Transverse colon (tissue), 4 donors: ENCODE measurements at places on chromosomes 12 and 14. TPM values are rescaled to one million over a fixed set of nuclear protein-coding genes. Genes with fewer than 3 reads are reported as not detected.

RTL1 gene
- not detected for total RNA-seq

KCNC2 gene
- not detected for total RNA-seq

TEX52 gene
- not detected for total RNA-seq

MYO1H gene
- total RNA-seq, result not detected

CIT gene
- 5.6 TPM for total RNA-seq

CCDC196 gene
- not detected for total RNA-seq

TSHR gene
- 0.37 TPM for total RNA-seq

DNA sequence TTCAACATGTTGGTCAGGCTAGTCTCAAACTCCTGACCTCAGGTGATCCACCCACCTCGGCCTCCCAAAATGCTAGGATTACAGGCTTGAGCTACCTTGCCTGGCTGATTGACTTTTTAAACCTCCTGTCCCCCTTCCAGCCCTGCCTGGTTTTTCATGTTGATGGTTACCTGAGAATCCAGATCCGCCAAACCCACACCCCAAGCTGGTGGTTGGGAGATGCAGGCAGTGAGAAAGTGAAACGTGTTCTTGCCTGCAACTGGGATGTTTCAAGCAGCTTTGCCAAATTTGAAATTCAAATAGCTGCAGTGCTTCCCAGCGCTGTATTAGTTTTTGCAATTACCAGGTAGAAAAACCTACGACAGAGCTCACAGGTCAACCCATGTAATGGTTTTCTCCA is 238.3 kb upstream of the PWP1 start:
- no peak for DNase-seq

GRCh38 chr14:98682726-98683125 is 589.3 kb downstream of the BCL11B start:
- DNase-seq, result no peak

DNA sequence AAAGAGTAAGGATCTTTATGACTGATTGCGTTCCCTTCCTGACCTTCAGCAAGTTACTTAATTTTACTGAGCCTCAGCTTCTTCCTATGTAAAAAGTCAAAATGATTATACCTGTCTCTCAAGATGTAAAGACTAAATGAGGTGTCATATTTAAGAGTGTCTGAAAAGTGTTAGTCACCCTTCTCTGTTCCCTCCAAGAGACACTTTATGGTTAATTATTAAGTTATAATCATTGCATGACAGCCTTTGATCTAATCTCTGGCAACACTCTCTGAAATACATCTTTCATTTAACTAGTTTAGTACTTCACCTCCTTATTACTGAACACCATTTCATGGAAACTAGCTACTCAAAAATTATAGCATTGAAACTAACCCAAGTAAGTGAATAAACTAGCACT is 54.8 kb downstream of the BMAL2 start:
- DNase-seq, result no peak

DNA sequence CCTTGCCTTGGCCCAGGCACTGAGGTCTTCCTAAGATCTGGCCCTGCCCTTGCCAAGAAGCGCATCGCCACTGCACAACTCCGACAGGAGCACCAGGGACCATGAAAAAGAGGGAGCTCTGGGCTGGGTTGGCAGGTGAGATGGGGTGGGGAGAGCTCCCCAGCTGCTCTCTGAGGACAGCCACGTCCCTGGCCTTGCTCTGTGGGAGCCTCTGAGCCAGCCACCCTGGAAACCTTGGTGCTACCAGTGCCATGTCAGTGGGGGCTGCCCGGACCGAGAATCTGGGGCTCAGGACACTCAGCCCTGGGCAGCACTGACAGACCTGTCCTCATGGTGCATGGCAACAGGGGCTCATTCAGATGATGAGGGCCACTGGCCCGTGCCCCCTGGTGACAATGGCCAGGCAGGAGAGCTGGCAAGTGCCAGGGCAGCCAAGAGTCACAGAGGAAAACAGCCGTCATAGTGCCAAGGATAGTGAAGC is 134.8 kb downstream of the ZFP36L1 start:
- DNase-seq, result no peak

DNA sequence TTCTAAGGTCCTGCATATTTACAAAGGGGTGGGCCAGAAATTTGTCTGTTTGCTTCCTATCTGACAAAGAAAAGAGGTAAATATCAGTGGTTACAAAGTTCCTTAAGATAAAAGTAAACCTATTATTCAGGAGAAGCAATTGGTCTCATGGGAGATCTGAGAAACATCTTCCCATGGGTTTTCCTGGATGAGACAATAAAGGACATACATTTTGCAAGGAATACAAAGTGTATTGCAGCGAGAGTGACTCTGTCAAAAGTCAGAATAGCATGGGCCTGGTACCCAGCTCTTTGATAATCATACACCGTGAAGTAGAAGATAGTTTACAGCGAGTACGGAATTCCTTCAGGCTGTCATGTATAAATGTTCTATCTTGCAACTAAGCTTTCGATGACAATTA is 14.2 kb downstream of the LRRK2 start:
- no peak for DNase-seq

- DNase-seq, result peak; percentile 95
Observed at GRCh38 chr14:52313903-52314594, at the start of gene PTGER2. Gene PTGER2 (plus strand): TSS chr14:52314312. CDS start chr14:52314549, 237 bp downstream.

GRCh38 chr12:57449375-57449774 is 5.7 kb upstream of the INHBE start:
- DNase-seq, result no peak

- DNase-seq, result no peak
Observed at GRCh38 chr14:89178800-89179535, 238.1 kb downstream of the FOXN3 start.

DNA sequence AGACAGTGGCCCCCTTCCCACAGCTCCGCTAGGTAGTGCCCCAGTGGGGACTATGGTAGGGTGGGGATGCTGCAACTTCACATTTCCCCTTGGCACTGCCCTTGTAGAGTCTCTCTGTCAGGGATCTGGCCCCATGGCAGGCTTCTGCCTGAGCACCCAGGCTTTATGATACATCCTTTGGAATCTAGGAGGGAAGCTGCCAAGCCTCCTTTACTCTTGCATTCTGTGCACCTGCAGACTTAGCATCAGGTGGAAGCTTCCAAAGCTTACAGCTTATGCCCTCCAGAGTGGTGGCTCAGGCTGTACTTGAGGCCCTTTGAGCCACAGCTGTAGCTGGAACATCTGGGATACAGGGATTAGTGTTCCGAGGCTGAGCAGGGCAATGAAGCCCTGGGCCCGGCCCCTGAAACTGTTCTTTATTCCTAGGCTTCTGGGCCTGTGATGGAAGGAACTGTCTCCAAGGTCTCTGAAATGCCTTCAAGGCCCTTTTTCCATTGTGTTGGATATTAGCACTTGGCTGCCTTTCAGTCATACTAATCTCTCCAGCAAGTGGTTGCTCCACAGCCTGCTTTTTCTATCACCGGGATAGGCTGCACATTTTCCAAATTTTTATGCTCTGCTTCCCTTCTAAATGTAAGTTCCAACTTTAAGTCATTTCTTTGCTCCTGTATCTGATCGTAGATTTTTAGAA is 22.2 kb upstream of the OR6J1 start:
- no peak for DNase-seq

- peak; percentile 13 for DNase-seq
Observed at GRCh38 chr12:115712676-115713075, 564.8 kb downstream of the MED13L start.

DNA sequence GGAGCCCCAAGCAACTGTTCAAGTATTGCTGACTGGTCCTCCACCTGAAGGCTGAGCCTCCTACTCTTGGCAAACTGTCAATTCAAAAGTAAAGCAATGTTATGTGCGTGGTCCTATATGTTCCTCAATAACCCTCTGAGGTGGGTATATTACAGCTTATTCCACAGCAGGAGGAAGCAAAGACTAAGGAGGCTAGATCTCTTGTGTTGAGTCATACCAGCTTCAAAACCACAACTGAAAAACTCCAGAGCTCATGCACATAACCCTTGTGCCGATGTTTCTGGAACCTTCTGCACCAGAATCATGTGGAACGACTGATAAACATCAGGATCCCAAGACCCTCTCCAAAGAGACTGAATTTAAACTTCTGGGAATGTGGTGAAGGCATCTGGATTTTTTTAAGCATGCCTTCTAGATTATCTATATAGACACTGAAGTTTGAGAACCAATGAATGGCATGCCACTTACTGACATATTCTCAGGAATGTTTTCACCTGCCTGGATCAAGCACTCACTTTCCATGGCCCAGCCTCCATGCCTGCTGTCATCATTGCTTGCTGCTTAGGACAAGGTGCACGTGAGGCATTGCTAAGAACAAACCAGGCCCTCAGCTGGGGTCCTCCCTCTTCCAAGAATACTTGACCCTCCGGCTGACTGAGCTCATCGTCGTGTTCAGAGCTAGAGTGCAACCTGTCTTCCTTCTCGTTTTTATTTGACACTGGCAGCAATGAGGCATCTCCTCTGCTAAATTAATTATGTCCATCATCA is 194.7 kb downstream of the BCL11B start:
- DNase-seq, result no peak

- DNase-seq, result no peak
Observed at GRCh38 chr12:67237231-67237630, 31.9 kb upstream of the CAND1 start.

- DNase-seq, result no peak
Observed at GRCh38 chr12:47038270-47038748, 41.1 kb upstream of the PCED1B start.

GRCh38 chr12:7310070-7310469 is 6.2 kb downstream of the ACSM4 start:
- DNase-seq, result no peak

- DNase-seq, result no peak
Observed at GRCh38 chr14:98802044-98802443, 470.0 kb downstream of the BCL11B start.

- DNase-seq, result no peak
Observed at GRCh38 chr14:37948266-37948665, 259.4 kb upstream of the SSTR1 start.

- DNase-seq, result no peak
Observed at GRCh38 chr12:10319388-10319787, 11.7 kb downstream of the KLRD1 start.

DNA sequence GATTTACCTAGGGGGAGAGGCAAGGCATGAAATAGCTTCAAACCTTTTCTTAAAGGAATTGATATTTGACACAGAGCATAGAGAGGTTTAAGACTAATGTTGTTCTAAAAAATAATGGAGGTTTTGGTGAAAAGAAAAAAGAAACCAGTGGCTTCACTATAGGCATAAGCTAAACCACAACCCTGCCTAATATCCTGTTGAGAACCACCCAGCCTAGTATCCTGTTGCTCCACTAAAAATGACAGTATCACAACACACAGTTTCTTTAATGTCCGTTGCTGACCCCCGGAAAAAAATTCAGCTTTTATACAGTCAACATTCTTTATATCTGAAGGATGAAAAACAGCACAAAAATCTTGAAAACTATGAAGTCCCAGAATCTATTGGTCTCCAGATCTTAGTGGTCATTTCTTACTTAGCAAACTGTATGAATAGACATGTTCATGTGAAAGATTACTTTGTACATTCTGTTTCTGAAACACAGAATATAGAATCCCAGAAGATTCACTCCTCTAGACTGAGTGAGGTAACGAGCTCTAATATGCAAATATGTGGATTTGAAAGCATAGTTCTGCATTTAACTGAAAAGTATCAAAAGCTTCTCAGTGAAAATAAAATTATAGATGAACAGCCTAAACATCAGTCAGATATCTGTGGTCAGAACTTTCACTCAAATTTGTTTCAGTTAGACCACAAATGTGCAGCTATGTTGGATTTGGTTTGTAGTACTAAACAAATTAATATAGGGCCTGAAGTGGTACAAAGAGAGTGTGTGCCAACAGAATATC is 40.5 kb downstream of the GALC start:
- no peak for DNase-seq

DNA sequence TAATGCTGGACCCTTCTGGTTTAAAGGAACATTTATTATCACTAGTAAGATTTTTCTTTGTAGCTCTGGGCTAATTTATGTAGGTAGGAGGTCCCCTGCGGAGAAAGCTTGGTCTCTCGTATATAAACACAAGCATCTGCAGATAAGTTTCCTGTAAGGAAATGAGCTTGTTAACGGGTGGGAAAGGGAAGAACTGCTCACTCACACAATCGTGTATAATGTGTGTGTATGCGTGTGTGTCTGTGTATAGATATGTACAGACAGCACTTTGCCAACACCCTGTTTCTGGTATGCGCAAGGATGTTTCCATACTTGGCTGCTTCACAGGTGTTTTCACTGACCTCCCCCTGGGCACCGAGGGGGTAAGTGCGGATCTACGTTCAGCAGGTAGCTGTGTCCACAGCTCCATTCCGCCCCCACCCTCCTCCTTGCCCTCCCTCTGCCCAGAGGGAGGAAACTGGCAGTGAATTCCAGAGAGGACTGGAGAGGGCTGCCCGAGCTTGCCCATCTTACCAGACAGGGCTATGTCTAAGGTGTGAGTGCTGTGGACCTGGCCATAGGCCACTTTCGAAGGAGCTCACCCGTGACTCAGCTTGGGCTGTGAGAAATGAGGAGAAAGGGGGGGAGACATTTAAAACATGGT is 65.2 kb downstream of the NINJ2 start:
- DNase-seq, result no peak

GRCh38 chr14:99516871-99517642 is 35.8 kb downstream of the CCNK start:
- DNase-seq, result no peak

GRCh38 chr14:34981743-34982420 is 910 bp upstream of the SRP54 start:
- DNase-seq, result peak; percentile 35

GRCh38 chr12:109582636-109583035 is 9.0 kb downstream of the MVK start:
- DNase-seq, result no peak

- peak; percentile 39 for DNase-seq
Observed at GRCh38 chr12:43758247-43758727, 303 bp downstream of the PUS7L start.

- DNase-seq, result no peak
Observed at GRCh38 chr12:108642269-108642870, 8.7 kb upstream of the SELPLG start.

GRCh38 chr14:28823245-28823644 is 56.7 kb downstream of the FOXG1 start:
- DNase-seq, result no peak

DNA sequence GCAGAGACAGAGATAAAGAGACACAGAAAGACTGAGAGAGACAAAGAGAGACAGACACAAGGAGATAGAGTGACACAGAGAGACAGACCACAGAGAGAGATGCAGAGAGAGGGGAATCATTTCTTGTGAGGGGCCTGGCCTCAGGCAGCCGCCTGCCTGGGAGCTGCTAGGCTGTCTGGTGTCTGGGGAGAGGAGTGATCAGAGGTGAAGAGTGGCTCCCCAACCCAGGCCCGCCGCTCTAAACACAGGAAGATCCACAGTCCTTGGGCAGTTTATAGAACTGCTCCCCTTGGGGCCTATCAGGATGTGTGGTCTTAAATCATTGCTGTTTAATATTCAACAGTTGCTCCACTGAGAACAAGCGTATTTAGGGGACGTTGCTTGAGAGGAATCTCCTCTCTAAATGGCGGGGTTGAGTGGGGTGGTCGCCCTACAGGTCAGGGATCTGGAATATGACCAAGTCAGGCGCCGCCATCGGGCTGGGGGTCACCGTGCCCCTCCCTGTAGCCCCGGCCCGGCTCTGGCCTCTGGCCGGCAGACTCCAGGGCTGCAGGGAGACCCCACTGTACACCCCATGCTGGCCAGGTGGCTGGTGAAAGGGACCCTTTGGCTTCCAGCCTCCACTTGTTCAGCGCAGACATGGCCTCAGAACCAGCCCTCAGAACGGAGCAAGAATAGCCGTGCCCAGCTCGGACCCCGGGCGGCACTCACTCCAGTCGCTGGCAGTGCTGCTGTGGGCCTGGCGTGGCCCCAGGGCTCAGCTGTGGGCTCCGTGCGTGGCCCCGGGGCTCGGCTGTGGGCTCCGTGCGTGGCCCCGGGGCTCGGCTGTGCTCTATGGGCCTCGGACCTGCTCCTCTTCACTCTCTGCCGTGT is 89.4 kb downstream of the GALNT9 start:
- no peak for DNase-seq

- DNase-seq, result no peak
Observed at GRCh38 chr12:71558445-71558844, 105.2 kb downstream of the ZFC3H1 start.
